ENCODE measurements at places on chromosomes 5 and 9.

GRCh38 chr9:21030389-21031035, 928 bp downstream of the HACD4 start:
- DNase-seq = peak; percentile 5

DNA sequence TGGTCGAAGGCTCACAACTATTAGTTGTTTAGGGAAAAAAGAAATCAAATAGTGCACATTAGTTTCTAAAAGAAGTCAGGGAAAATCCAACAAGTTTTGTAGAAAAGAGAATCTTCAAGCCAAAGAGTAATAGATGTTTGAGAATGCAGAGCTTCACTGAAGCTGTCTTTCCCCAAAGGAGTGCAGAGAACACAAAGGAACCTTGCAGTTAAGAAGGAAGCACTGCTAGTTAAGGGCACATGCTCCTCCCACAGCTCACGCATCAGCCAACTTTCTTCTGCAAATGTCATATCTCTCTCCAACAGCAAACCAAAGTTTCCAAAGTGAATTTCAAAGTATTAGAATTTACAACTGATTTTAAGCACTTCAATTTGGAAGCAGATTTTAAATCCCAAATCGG, 116.4 kb upstream of the FST start:
- DNase-seq = no peak

GRCh38 chr9:80928697-80929096, 760.6 kb downstream of the TLE1 start:
- no peak for DNase-seq

GRCh38 chr5:169980418-169981053, at the start of gene INSYN2B:
Gene INSYN2B (minus strand): TSS chr5:169980495. CDS start chr5:169883898, 96,597 bp downstream.
- peak; percentile 8 for DNase-seq

DNA sequence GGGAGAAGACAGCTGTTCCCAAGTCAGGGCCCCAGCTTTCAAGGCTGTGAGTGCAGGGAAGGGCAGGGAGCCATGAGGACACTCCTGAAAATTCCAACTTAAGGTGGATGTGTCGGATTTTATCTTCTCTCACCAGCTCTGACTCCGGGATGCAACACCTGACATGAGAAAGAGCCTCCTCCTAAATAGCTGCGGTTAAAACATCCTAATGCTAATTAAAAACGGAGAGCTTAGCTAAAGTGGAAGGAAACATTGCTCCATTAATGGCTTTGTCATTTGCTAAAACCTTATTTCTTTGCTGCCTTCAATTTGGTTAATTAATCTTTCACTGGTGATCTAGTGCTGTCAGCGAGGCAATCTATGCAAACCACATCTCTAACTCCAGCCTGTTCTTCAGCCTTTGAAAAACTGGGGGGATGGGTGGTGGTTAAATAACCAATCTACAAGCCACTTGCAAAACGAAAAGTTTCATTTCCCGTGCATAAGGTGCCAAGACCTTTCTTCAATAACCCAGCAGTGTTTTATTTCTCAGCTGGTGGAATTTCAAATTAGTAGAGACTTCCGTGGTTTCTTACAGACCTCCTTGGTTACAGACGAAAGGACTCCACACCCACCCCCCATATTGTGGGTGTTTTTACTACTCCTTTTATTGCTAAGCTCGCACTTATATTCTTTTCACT, 379.6 kb downstream of the MLLT3 start:
- DNase-seq = peak; percentile 21

- DNase-seq = no peak
Measured at GRCh38 chr9:110320651-110321445, 16.8 kb downstream of the TXNDC8 start.

DNA sequence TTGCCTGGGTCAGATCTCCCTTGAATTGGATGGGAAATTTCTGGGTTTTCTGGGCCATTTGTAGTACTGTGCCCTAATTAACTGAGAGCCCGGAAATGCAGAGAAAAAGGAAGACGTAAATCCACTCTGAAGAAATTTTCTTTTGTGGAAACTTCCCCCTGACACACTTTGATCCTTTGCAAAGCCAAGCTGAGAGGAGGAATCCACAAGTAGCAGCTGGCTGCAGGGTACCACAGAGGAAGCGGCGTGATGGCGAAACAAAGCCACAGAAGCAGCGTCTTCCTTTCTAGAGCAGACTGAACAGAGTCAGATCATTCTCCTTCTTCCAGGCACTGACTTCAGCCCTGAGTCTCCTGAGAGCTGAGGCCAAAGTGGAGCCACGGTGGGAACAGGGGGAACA, 47.1 kb upstream of the ZNF354A start:
- DNase-seq = no peak

- no peak for DNase-seq
Measured at GRCh38 chr5:83744821-83745220, 24.2 kb upstream of the HAPLN1 start.

DNA sequence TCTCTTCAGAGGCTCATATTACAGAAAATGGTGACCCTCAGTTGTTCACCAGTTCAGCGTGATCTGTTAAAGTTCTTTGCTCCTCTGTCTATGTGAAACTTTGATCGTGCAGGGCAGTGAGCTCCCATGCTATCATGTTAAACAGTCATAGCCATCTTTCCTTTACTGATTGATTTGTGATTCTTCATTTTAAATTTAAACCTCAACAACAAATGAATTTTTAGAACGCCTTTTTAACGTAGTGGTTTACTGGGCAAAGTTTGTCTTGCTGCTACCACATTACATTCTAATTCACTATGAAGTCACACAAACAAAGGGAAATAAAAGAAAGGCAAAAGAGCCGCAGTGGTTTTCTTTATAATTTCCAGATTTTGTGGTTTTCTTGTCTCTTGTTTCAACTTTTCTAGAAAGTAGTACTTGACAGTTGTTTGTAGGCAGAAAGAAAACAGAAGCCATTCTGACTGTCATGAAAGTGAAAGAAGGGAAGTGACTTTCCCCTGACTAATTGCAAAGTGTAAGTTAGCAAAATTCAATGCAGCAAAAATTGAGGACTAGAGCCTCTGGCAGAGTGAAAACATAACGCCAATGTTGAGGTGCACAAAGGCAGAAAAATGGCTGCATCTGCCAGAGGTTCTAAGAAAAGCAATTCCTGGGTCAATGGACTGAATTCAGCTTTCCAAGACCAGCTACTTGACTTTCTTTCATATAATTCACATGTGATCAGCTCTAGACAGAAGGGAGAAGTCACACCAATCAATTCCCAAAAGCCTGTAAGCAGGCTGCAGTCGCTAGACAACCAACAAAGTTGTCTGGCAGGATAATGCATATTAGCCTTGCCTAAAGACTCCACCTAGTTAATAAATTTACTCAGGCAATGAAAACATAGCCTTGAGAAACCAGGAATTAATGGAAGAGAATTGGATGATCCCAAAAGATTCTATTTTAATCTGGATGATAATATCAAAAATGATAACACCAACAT, 7.1 kb upstream of the IFNA6 start:
- no peak for DNase-seq

- no peak for DNase-seq
Measured at GRCh38 chr9:121857928-121858327, 206.5 kb downstream of the DAB2IP start.

DNA sequence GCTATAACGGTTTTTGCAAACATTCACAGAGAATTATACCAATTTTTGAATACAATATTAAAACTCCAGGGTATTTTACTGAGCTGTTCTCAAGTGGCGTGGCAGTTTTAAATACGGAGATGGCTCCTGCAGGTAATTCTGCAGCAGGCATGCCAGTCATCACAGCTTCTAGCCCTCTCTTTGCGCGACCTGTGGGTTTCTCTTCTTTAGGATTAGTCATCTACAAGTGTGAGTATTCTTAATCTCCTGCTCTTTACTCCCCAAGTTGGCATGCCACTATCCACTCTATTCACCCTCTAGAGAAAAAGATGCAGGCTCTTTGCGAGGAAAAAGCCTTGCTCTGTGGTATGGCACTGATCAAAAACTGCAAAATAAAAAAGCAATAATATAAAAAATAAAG, 43.9 kb downstream of the ANKRD31 start:
- DNase-seq = no peak

DNA sequence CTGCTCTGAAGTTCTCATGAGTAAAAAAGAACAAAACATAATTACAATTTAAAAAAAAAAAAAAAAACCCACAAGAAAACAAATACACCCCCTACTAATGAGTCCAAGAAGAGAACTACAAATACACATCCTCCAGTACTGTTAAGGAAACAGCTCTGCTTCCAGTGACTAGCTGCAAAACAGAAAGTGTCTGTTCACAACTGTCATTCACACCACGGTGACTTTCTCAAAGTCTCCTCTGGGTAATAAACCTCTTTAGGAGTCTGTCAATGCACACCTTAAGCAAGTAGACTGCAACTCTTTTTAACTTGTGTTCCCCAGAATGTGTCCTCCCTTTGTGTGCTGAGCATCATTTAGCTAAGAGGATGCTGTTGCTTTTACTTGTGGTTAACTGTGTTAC, 6.2 kb downstream of the REEP5 start:
- DNase-seq = no peak

- DNase-seq = no peak
Measured at GRCh38 chr5:96703384-96703920, 41.3 kb downstream of the CAST start.

DNA sequence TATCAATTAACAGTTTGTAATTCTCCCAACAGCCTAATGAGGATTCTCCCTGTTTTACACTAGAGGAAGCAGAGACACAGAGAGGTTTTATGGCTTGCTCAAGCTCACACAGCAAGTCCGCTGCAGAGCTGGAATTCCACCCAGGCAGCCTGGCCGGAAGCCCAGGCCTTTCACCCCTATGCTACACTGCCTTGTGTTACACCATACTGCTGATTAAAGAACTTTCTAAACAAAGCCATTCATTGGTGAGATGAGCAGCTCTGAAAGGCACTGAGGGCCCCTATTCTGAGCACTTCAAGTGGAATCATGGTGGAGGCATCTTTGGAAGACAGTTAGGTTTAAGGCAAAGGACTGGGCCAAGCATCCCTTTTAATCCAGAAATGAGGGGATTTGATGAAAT, 14.7 kb upstream of the LARP1 start:
- DNase-seq = no peak

DNA sequence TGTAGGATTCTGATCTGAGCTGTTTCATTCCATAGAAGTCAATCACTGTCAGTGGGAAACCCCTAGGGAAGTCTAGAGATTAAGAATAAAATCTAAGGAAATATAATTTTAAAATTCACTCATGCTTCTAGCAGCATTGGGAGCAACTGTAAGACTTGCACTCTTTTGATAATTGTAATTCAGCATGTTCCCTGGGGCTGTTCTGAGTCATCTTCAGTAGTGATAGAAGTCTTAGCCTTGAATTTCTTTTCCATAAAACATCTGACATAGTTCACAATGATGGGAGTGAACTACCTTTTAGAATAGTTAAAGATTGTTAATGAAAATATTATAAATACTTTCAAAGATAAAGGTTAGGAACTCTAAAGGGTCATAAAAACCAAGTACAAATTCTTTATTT, 935.8 kb downstream of the DTWD2 start:
- DNase-seq = no peak

GRCh38 chr5:59174248-59174844, 591.5 kb downstream of the RAB3C start:
- peak; percentile 13 for DNase-seq

GRCh38 chr9:23826120-23826629, at the start of gene ELAVL2:
Gene ELAVL2 (minus strand): TSS chr9:23826240. CDS start chr9:23762234, 64,006 bp downstream.
- peak; percentile 49 for DNase-seq

- DNase-seq = no peak
Measured at GRCh38 chr9:27504259-27504658, 19.8 kb upstream of the IFNK start.

DNA sequence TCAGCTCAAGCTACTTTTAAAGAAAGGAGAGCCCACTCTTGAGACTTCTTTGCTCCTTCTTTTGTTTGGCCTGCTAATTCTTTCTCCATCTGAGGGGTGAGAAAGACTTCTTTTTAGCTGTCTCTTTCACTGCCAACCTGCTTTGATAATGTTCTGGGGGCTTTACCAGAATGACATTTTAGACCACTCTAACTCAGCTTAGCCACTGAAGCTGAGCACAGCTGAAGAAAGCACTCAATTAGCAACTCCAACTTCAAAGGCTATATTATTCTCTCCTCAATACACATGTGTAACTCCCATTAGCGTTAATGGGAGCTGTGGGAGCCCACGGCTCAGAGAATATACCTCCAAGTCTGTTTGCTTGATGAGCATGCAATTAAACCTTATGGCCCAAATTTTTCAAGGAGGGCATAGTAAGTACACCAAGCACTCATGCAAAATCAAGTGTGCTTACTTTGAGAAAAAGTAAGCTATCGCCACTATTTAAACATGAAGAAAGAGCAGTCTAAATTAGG, 815.4 kb upstream of the DMAC1 start:
- no peak for DNase-seq

DNA sequence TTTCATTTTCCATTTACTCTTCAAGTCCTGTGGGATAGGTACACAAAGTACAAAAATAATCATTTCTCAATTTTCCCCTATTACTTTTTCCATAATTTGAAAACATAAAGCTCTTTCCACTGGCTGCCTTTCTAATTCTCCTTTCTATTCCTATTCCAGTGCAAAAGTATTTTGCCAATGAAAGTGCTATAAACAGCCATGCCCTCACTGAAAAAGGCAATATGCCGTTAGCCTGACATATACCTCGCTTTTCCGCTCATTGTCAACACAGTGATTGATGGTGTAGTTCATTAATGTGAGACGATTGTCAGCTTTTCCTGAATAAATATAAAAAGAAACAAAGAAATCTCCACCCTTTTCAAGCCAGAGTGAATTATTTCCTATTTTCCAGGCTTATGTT, 97.5 kb downstream of the EBF1 start:
- no peak for DNase-seq

- no peak for DNase-seq
Measured at GRCh38 chr5:142056816-142057696, 44.2 kb upstream of the GNPDA1 start.

- DNase-seq = no peak
Measured at GRCh38 chr9:91248707-91249106, 113.0 kb downstream of the AUH start.

DNA sequence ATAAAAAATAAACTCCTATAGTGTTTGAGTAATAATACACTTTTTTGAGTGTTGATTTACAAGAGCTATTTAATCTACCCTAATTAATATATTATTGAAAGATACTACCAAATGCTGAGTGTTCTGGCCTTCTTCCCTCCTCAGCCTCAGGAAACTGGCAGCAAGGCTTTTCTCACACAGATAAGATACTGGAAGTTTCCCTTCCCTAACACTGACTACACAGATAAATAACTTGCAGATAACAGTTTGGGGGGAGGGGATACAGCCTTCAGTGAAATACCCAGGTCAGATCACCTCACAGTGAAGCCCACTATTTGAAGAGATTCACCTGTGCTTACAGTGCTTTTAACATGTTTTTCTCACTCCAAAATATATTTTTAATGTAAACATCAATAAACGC, 1.6 kb upstream of the NIPSNAP3A start:
- no peak for DNase-seq

- no peak for DNase-seq
Measured at GRCh38 chr5:78360674-78360923, 182 bp downstream of the SCAMP1 start.
